NCI-H2081 (cell line): ENCODE measurements at places on chromosomes 6 and 20.

- DNase-seq, result no peak
Observed at GRCh38 chr20:36074983-36075382, 79.6 kb upstream of the EPB41L1 start.

- no peak for DNase-seq
Observed at GRCh38 chr6:15852289-15852688, 189.5 kb upstream of the DTNBP1 start.

DNA sequence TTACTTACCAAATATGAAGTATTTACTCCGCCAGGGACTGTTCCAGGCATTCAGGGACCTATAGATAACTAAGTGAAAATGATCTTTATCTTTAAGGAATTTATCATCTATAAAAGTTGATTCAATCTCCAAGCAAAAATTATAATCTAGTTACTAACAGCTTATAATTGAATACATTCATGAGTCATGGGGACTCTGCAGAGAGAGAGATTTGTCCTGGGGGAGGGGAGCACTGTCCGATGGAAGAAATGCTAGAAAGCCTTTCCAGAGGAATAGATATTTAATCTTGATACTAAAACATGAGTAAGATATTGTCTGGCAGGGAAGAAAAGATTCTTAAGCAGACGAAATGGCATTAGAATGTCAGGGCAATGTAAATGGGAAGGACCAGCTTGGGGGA lies 139.3 kb downstream of the CD164 start:
- no peak for DNase-seq

DNA sequence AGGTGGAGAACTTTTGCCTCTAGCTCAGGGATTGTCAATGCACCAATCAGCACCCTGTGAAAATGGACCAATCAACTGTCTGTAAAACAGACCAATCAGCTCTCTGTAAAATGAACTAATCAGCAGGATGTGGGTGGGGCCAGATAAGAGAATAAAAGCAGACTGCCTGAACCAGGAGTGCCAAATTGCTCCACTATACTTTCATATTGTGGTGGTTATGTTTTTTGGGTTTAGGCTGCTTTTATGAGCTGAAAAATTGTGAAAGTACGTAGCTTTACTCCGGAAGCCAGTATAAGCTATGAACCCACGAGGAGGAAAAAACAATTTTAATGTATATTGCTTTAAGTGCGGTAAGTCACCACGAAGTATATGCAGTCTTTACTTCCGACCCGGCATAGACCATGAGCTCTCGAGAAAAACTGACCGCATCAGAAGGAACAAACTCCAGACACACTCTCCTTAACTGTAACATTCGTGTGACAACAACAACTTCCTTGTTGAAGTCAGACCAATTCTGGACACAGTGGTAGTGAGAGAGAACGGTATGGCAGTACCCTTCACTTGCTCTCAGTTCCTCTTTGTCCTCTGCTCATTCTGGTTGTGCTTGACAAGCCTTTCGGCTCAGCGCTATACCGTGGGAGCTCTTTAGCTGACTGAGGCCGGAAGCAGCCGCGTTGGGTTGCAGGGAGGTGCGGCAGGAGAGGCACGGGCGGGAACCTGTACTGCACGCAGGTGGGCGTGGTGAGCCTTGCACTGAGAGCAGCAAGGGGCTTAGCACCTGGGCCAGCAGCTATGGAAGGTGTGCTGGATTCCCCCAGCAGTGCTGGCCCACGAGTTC lies 81.9 kb upstream of the E2F3 start:
- no peak for DNase-seq

- no peak for DNase-seq
Observed at GRCh38 chr6:12869816-12870432, 153.4 kb downstream of the PHACTR1 start.

- no peak for DNase-seq
Observed at GRCh38 chr20:63889241-63890200, 5.4 kb upstream of the DNAJC5 start.

GRCh38 chr6:6610031-6610591 lies 21.6 kb downstream of the LY86 start:
- DNase-seq, result no peak

DNA sequence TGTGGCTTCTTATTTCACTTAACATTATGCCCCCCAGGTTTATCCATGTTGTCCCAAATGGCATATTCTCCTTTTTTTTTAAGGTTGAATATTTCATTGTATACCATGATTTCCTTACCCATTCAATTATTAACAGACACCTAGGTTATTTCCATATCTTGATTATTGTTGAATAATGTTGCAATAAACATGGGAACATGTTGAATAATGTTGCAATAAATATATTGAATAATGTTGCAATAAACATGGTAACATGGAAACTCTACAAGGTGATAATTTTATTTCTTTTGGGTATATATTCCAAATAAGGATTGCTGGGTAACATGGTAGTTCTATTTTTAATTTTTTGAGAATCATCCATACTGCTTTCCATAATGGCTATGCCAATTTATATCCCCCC lies 648.1 kb downstream of the MMUT start:
- DNase-seq, result no peak

DNA sequence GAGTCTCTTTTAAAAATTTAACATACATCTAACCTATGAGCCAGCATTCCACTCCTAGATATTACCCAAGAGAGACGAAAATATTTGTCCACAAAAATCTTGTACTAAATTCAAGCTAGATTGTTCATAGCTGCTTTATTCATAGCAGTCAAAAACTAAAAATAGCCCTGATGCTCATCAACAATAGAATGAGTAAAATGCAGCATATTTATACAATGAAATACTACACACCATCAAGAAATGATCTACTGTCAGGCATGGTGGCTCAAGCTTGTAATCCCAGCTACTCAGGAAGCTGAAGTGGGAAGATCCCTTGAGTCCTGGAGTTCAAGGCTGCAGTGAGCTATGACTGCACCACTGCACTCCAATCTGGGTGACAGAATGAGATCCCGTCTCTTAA lies 22.0 kb upstream of the SRC start:
- DNase-seq, result no peak

DNA sequence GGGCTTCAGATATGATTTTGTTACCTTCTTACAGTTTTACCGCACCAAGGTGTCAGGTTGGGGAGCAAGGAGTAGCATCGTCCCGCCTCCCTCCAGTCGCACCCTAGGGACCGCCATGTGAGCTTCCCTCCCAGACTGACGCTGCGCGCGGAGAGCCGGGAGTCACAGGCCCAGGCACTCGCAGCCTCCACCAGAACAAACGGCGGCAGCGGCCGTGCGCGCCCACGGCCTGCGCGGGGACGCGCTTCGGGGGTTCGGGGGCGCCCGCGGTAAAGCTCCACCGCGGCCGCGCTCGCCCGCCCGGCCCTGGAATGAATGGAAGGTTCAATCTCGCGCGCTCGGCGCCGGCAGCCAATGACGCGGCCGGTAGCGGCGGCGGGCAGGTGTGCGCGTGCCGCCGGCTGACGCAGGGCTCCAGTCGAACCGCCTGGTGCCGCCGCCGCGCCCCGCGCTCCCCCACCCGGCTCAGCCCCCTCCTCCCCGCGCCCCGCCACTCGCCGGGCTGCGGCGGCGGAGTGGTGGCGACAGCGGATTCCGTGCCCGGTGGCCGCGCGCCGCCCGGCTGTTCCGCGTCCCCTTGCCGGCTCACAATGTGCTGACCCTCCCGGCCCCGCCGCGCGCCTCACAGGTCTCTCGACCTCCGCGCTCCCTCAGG lies 16.5 kb upstream of the LIN28B start:
- DNase-seq, result no peak

DNA sequence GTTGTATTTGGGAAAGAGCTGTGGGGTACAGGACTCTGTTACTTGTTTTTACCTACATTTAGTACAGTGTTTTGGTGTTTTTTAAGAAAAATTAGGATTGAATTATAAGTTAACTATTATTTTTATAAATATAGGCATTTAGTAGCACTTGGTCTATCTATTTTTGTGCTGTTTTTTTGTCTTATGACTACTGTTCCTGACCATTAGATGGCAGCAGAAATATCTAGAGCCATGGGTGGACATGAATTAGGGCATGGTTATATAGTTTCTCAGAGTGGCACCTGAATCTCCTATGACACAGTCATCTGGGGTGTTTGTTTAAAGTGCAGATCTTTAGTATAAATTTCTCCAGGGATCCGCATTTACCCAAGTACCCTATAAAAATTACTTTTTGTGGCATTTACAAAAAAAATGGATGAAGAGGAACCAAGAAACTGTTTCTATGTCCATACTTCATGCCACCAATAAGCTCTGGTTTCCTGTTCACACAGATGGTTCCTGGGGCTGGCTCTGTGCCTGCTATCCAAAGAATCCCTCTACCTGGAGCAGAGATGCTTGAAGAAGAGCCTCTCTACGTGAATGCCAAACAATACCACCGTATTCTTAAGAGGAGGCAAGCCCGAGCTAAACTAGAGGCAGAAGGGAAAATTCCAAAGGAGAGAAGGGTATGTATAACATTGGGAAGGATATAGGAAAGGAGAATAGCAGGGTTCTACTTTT lies 19.8 kb downstream of the NFYA start:
- no peak for DNase-seq

- no peak for DNase-seq
Observed at GRCh38 chr6:135813401-135813800, 38.1 kb upstream of the PDE7B start.

GRCh38 chr6:56382416-56382940 lies 135.1 kb upstream of the COL21A1 start:
- no peak for DNase-seq

DNA sequence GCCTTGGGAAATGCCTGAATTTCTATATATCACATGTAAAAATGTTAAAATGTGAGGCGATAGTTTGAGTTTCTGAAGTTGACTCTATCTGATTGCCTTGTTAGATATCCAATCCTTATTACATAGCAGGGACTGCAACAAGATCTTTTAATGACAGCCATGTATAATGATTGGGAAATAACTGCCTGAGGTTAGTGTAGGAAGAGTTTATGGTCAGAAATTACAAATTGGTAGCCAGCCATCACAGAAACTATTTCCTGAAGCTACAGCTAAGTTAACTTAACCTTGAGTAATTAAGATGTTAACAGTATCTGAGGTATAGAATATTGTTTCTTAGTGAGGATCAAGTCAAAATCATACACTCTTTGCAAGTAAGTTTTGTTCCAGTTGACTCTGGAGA lies 41.0 kb downstream of the AKIRIN2 start:
- no peak for DNase-seq

DNA sequence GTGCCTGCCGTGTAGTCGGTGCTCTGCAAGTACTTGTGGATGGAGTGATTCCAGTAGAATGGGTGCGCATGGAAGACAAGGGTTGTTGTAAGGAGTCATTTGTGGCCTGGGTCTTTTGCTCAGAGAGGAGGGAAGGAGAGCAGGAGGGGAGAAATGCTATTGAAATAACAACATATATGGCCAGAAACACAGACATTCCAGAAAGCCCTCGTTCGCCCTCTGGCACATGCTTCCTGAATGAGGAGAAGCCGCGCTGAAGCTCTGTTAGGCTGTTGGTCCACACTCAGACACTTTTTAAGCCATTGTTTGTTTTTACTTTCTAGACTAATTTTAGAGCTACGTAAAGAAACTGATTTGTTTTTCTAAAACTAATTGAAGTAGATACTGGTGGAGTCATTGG lies 107.4 kb downstream of the RPP40 start:
- DNase-seq, result no peak

DNA sequence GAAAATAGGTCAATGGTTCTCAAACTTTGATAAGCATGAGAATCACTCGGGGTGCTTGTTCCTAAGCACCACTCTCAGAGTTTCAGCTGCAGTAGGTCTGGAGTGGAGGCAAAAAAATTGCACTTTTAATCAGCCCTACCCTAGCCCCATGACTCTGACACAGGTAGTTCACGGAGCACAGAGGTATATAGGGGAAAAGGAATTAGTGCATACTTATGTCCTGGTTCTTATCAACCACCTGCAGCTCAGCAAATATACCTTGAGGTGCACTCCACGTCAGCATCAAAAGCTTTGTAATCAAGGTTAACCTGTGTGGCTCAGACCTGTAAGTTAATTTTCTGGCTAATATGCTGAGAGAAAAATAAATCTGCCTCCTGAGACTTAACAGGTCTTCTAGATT lies 138.8 kb upstream of the HMGN3 start:
- no peak for DNase-seq

- peak; percentile 40 for DNase-seq
Observed at GRCh38 chr20:63183422-63184146, 32.3 kb downstream of the YTHDF1 start.

DNA sequence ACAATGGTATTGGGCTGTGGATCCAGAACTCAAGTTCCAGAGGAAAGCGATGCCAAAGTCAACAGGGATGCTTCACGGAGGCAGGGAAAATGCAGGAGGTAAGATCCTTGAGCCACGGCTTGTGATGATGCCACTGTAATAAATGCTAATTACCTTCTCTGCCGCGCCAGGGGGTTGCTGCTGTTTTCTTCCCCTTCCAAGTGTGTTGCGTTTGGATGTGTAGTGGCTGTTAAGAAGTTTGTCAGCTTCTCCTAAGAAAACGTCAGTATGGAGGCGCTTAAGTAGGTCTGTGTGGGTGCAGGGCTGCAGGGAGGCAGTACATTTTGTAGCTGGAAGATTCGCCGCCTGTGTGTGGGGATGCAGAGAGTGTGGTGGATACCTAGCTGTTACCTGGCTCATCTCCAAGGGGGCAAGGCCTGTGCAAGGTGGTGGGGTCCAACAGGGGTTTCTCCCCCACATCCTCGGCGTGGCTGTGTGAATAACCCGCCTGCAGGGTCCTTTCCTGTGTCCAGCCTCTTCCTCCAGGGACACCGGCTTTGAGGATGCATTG lies 318.7 kb downstream of the CDH4 start:
- no peak for DNase-seq

DNA sequence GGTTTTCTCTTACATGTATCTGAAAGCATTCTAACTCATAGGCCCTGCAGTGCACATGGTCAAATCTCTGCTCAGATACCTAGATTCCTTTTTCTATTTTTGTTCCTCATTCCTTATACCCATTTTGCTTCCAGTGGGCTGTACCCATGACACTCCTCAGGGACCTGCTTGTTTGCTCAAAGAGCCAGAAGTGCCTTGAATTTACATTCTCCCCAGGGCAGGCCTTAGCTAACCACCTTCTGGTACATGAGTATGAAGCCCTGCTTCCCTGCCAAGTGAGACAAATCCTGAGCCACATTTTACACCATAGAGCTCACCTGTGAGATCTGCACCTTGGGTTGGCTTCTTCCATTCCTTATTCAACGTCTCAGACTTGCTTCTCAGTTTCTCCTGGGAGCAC lies 326.6 kb upstream of the SASH1 start:
- no peak for DNase-seq

- no peak for DNase-seq
Observed at GRCh38 chr6:149861603-149862423, 2.3 kb downstream of the LRP11 start.

DNA sequence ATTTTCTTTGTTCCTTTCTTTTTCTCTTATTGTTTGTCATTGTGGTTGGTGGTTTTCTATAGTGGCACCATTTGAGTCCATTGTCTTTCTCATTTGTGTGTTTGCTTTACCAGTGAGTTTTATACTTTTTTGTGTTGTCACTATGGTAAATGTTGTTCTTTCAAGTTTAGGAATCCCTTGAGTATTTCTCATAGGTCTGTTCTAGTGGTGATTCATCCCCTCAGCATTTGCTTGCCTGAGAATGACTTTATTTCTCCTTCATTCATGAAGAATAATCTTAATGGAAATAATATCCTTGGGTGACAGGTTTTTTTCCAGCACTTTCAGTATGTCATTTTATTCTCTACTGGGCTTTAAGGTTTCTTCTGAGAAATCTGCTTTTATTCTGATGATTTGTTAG lies 209.2 kb upstream of the ASCC3 start:
- DNase-seq, result no peak

GRCh38 chr6:80988286-80988685 lies 764.2 kb downstream of the TENT5A start:
- DNase-seq, result no peak

- no peak for DNase-seq
Observed at GRCh38 chr6:35311390-35312075, 13.9 kb downstream of the DEF6 start.

GRCh38 chr6:160883999-160884398 lies 107.6 kb upstream of the MAP3K4 start:
- no peak for DNase-seq
